ENCODE measurements at places on chromosomes 1 and 21.

DNA sequence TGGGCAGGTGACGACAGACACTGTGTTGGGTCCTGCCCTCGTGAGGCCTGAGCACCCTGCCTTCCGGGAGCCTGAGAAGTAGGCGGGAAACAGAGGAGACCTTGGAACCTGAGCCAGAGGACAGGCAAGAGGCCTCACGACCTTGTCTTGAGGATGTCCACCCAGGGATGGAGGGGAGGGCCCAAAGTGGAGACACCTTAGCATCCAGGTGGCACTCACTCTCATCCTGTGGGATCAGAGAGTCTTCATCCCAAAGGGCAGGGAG, 347.2 kb downstream of the NPHP4 start:
- DNase-seq, result no peak

DNA sequence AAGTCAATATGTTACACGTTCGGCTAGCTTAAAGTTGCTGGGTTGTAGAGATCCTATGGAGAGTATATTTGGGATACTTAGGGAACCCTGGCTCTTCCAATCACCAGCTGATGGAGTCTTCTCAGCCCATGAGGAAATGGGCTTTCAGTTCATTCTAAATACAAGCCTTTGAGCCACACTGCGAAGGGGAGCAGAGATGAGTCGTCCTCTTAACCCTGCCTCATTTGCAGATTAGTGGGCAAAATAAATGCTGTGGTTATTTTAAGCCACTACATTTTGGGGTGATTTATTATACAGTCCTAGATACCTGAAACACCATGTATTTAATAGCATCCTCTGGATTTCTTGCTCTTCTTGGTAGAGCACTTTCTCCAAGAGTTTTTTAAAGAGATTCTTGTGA, 19.0 kb upstream of the VCAM1 start:
- DNase-seq, result no peak

DNA sequence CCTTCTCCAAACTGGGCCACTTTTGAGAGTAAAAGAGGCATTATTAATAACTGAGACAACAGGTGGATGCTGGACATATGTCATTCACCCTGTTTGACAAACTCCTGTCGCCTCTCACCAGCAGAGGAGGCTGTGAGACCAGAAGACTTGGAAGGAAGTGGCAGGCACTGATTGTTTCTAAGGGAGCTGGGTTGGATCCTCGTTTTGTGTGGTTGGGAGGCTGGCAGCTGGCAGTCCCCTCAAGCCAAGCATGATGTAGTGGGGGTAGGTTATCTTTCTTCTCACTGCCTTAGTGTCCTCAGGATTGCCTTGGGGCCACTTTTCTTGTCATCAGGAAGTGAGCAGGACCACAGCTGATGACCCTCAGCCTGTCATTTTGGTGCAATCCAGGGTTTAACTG, 86.5 kb upstream of the KCNJ15 start:
- DNase-seq, result no peak

DNA sequence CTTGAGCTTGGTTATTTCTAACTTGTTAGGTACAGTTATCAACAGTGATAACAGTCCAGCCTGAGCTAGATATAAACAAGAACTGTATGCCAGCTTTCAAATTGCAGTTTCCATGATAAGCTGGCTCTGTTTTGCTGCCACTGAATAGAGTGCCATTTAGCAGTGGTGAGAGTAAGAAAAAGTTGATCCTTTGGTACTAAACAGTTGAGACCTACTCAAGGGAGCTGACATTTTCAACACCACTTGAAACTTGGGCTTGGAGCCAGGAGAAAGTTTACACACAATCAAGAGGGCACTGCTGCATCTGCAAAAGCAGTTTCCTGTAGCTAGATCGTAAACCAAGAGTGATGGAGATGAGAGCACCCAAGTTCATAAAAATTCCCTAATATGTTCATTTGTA, 131.3 kb downstream of the RGS7 start:
- DNase-seq, result peak; percentile 60

DNA sequence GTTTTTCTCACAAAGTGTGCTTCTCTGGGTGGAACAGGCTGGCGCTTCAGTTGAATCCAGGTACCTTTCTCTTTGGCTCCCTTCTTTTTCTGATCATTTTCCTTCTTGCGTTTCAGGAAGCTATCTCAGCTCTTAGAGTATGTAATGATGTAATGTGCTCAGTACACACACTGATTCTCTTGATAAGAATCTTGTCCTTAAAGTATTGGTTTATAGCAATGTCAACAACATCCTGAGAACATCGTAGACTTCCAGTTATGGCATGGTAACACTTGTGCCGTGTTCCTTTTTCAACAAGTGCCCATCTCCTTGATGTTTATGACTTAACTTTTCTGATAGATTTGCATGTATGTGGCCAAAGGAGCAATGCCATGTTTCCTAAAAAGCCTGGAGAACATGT, 11.7 kb upstream of the ABCD3 start:
- DNase-seq, result no peak

DNA sequence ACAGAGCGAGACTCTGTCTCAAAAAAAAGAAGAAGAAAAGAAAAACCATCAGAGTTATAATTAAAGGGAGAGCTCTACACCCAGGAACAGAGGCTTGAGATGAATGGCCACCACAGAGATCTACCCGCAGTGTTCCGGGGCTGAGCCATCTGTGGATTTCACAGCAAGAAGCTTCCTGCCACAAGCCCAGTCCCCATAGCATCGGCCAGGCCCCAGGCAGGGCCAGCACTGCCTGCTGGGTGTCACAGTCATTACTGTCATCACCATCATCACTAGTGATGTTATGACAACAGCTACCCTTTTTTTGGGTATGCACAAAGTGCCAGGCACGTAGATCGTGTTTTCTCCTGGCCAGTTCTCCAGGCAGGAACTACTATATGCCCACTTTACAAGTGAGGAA, 111.6 kb upstream of the VAMP3 start:
- no peak for DNase-seq

DNA sequence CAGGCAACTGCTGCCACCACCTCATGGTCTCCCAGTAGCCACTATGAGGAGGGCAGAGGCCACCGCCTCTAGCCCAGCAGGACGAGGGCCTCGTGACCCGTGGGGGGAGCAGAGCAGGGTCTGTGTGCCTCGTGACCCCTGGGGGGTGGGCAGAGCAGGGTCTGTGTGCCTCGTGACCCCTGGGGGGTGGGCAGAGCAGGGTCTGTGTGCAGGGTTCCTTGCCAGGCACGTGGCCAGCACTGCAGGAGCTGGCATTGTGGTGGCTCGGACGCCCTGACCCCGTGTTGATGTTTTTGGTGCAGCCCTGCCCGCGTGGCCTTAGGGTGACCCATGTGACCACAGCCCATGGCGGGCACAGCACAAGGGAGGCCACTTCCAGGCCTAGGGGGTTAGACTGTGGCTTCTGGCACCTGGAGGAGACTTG, 52.8 kb downstream of the SLX9 start:
- no peak for DNase-seq

GRCh38 chr21:31948676-31949075, 75.9 kb downstream of the HUNK start:
- DNase-seq, result no peak
